Upper lobe of left lung (tissue), 6 donors: ENCODE measurements at places on chromosomes 16 and 17.
A peak's percentile ranks its signal among the peaks of the same experiment; 100 is the strongest.

GRCh38 chr16:84844049-84844350 is 24.2 kb downstream of the CRISPLD2 start:
- DNase-seq, result no peak

DNA sequence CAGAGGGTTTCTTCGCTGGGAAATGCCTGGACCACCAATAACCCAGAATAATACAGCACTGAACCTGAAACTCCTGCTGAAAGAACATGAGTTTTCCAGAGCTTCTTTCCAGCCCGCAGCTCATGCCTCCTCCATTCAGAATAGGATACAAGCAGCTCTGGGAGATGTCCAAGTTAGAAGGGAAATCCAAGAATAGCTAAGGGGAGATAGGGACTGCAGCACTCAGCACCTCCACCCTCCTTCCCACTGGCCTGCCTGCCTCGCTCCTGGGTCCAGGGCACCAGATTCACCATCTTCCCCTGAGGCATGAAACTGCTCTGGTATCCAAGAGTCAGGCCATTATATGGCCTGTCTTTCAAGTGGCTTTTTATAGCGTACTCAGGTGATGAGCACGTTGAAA is 4.1 kb downstream of the KRT31 start:
- no peak for DNase-seq

- peak; percentile 73 for DNase-seq
Observed at GRCh38 chr17:29219378-29220047, 27.1 kb upstream of the CRYBA1 start.

GRCh38 chr16:86343796-86344585 is 166.3 kb upstream of the FOXF1 start:
- no peak for DNase-seq

GRCh38 chr17:79902146-79902791 is 63.0 kb upstream of the CBX4 start:
- no peak for DNase-seq

GRCh38 chr17:36544307-36545076 is at the start of gene GGNBP2:
Gene GGNBP2 (plus strand): TSS chr17:36544919. CDS start chr17:36545725, 806 bp downstream.
- DNase-seq, result peak; percentile 98

DNA sequence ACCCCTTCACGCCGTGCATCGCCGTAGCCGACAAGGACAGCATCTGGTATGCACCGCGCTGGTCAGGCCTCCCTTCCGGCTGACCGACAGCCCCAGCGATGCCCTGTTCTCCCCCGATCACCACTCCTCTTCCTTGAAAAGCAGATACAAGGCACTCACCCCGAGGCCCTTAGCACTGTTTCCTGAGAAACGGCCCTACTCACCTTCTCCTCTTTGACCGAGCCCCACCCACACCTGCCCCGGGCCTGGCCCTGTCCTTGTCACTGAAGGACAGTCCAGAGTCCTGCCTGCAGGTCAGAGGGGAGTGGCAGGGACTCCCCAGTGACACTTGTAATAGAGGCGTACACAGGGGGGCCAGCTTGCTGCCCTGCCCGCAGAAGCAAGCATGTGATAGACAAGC is 45.9 kb upstream of the CHMP6 start:
- DNase-seq, result peak; percentile 38

- no peak for DNase-seq
Observed at GRCh38 chr16:68785715-68786114, 48.6 kb downstream of the CDH1 start.

DNA sequence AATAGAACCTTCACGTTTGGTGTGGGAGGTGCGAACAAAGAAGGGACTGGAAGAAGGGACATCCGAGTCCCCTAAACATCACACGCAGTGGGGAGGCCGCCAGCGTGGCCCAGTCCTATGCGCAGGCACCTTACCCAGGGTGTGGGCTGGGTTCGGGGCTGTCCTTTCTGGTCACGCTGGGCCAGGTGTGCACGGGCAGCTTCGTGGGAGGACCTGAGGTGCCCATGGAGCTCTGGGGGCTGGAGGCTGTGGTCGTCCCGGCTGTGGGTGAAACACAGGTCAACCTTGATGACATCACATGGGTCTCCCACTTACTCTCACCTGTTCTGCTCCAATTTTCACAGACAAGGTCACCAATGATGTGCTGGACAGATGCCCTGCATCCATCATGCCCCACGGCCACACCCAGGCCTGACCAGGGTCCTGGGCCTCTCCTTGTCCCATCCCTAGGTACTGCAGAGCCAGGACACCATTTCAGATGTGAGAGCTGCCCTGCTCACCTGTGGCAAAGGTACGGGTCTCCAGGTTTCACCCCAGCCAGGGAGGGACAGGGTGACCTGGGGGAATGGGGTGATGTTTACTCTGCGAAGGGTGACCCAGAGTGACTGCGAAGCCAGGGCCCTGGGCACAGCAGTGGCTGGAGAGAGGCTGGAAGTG is 3.1 kb downstream of the CD300C start:
- DNase-seq, result peak; percentile 62

DNA sequence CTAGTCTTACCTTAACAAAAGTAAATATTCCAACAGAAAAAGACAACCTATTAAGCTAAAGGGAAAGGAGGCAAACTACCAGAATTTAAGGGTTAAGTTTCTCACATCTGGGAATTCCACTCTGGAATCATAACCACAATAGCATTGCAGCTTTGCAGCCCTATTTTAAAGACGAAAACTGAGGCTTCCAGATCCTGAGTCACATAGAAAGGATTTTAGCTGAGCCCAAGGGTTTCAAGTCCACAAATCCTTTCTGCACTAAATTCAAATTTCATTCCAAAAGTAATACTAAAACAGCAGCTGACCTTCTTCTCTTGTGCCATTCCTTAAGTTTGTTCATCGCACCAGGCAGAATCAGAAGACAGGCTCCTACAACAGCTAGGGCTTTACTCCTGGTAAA is 17.8 kb downstream of the XYLT1 start:
- DNase-seq, result no peak

GRCh38 chr17:15464231-15464985 is 3.0 kb downstream of the CDRT4 start:
- DNase-seq, result no peak

- DNase-seq, result no peak
Observed at GRCh38 chr16:81554979-81555378, 110.4 kb downstream of the CMIP start.

DNA sequence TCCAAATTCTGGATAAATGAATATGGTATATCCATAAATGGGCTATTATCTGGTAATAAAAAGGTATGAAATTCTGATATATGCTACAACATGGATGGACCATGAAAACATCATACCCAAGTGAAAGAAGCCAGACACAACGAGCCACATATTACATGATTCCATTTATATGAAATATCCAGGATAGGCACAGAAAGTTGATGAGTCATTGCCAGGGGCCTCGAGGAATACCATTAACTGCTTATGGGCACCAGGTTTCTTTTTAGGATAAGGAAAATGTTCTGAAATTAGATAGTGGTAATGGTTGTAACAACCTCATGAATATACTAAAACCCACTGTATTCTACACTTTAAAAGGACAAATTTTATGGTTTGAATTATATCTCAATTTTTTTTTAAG is 123.2 kb downstream of the PITPNC1 start:
- no peak for DNase-seq

GRCh38 chr17:29694918-29695563 is 72.3 kb upstream of the CORO6 start:
- no peak for DNase-seq
